D721Med (cell line): ENCODE measurements at places on chromosomes 2 and 18.
A peak's percentile ranks its signal among the peaks of the same experiment; 100 is the strongest.

DNA sequence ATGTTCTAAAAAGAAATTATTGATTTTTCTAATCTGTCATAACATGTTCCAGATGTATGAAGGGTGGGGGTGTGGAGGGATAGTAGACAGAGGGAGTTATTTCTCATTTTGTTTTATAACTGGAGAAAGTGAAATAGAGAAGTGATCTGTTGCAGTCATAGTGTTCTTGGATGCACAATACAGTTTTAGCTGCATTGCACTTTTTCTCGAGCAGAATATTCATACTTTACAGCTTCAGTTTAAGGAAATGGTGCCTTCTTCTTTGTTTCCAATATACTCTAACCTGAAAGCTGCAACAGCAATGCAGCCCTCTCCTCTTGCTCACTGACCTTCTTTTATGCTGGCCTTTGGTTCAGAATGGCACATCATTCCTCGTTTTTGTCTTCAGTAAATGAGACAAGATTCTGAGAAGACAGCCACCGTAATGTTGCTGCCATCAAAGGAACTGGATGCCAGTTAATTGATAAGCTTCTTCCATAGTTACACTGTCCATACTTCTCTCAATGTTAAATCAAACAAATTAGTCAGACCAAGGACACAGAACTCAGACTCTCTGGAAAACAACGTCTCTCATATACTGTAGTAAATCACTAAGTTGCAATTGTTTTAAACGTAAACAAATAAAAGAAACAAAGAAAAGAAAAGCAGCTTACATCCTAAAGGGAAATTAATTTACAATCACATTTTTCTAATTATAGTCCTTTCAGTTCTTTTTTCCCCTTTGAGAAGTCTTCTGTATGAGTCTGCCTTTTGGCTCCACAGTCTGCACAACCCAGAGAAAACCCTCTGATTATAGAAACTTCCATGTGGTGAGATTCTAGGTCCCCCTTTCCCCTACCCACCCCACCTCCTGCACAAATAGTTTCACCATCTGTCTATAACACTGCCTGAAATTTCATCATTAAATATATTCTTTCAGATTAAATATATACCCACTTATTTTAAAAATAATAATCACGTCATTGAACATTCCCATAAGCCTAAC is 97.4 kb upstream of the UGP2 start:
- no peak for DNase-seq

DNA sequence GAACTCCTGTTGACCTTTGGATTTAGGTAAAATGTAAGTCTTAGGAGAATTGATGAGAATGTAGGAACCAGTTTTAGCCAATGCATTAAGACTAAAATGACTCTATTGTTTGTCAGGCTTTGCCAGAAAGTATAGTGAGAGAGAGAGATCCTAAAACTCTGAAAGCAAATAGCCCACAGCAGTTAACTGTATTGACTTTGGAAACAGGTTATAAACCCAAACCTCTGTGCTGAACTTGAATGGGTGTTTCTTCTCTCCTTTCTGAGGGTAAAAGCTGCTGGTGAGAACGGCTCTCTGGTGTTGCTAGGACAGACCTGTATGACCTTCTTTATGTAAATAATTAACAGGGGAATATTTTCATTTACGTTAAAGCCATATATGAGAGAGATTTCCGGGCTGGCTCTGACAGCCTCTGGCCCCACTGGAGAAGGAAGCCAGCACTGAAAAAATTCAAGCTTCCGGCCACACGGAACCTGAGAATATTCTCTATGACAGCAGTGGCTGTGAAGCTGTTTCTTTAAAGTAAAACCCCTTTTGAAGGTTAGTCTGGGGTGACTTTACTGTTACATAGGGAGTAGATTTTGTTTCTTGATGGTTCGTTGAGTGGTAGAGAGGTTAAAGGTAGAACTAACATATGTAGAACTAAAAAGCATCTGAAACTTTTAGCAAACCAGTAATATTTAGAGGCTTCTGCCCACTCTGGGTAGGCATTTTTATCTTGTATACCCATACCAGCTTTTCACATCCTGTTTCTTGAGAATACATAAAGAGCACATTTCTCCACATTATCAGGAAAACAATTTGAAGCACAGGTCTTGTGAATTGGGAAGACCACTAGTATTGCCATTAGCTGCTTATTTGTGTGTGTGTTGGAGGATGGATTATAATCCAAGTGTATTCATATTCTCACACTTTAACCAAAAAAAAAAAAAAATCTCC is 123.8 kb downstream of the SPTBN1 start:
- no peak for DNase-seq

GRCh38 chr18:3594760-3595368 is 144.9 kb downstream of the TGIF1 start:
- no peak for DNase-seq

GRCh38 chr2:237525559-237526157 is 38.6 kb downstream of the MLPH start:
- no peak for DNase-seq

DNA sequence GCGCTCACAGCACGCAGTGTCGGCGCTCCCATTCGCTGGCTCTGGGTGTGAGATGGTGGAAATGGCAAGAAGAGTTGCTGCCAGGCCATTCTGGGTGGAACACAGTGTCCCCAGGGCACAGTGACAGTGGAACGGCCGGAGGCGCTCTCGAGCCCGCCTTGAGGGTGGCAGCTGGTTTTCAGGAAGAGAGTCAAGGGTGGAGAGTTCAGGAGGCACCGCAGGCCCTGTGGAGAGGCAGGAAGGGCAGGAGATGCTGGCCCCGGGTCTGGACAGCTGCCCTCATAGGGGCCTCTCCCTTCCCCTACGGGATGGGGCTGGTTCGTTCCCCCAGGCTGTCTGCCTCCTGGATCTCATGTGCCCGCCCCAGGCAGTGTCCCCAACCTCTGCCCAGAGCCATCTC is 12.5 kb downstream of the GPC1 start:
- no peak for DNase-seq

- DNase-seq = no peak
Measured at GRCh38 chr2:199163613-199164458, 293.9 kb downstream of the SATB2 start.

DNA sequence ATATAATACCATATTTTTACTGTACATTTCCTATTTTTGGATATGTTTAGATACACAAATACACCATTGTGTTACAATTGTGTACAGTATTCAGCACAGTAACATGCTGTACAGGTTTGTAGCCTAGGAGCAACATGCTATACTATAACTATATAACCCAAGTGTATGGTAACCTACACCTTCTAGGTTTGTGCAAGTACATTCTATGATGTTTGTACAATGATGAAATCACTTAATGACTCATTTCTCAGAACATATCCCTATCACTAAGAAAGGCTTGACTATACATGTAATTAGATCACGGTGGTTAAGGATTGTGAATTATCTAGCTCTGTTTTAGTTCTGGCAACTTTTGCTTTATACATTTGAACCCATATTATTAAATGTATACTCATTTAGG is 31.3 kb downstream of the NPHP1 start:
- DNase-seq = no peak

- DNase-seq = no peak
Measured at GRCh38 chr2:239190921-239191885, 209.6 kb downstream of the HDAC4 start.

DNA sequence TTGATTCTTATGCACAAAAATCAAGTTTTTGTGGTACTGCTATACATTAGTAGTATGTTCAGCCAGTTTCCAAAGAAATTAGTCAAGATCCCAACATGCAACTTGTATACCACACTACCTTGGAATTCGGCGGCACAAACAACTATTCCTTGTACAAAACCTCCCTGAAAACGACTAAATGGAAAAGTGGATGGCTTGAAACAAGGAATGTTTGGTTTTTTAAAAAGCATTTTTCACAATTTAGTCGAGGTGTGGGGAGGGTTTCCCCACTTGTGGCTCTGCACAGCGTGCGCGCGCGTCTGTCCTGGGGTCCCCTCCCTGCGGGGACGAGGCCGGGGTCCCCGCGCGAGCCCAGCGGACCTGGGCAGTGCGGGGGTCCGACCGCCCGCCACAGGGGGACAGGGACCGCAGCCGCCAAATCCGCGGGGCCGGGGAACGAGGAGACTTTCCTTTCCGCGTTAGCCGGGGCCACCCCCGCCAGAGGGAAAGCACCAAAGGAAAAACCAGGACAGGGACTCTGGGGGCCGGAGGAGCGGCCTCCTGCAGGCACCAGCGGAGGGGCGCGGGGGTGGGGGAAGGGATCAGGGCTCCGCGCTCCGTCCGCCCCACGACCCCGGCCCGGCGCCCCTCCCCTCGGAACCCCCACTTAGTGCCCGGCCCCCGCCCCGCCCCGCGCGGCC is 534 bp upstream of the SOCS6 start:
- peak; percentile 79 for DNase-seq

DNA sequence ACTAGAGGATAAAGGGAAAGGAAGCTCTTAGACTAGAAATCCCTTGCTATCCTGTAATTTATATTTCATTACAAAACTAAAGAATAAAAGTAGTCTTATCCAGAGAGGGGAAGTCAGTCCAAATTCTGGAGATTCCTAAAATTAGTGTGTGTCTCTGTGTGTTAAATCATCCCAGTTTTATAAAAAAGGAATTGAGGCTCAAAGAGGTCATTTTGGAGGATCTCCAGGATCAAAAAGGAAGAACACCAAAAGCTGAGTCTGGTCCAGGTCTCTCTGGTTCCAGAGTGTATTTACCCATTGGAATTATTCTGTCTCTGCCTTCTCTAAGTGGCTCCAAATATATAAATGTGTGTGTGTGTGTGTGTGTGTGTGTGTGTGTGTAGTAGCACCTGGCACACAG is 166.7 kb downstream of the NRXN1 start:
- DNase-seq = no peak

DNA sequence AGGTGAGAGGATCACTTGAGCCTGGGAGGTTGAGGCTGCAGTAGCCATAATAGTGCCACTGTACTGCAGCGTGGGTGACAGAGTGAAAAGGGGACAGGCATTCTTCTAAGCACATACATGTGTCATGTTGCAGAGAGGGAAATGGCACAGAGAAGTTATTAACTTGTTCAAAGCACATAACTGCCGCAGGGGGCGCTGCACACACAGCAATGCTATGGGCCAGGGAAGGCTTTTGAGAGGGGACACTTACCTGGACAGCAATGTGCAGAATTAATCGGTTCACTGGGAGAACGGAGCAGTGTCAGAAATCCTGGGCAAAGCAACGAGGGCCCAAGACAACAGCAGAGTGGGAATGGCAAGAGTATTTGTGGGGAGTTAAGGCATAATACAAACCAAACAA is 2.4 kb downstream of the SCYGR8 start:
- DNase-seq = no peak

DNA sequence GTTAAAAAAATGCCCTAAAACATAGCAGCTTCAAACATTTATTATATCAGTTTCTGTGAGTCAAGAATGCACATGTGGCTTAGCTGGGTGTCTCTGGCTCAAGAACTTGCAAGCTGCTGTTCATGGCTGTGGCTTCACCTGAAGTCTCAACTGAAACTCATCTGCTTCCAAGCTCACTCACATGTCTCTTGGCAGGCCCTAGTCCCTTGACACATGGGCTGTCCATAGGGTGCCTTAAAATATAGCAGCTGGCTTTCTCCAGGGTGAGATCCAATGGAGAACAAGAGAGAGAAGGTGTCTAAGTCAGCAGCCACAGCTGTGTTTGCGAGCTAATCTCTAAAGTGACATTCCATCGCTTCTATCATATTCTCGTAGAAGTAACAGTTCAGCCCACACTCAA is 152.8 kb downstream of the DSEL start:
- no peak for DNase-seq
